Left colon (tissue), 2 donors: ENCODE measurements at places on chromosomes 12 and 14.
A peak's percentile ranks its signal among the peaks of the same experiment; 100 is the strongest.

GRCh38 chr12:104182144-104182543 lies 33.4 kb upstream of the TXNRD1 start:
- peak; percentile 26 for DNase-seq

DNA sequence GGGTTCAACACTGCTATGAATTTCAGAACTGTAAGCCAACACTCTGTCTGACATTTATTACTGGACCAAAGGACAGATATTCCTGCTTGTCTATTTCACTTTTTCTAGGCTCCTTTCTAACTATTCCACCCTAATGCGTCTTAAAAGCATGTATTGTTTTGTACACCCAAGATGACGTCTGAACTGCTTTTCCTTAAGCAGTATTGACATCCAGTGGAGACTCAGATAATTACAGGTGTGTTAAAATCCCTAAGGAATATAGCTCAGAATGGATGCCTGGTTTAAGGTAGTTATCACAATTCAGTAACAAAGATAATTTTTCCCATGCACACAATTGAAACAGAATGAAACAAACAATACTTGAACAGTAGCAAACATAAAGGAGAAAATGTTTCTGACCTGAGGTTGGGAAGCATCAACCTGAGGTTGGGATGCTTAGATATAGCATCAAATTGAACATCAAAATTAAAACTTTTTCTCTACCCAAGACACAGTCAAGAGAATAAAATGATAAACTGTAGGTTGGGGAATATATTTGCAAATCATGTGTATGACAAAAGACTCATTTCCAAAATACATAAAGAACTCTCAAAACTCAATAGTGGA lies 93.7 kb upstream of the PTPRR start:
- DNase-seq = no peak

DNA sequence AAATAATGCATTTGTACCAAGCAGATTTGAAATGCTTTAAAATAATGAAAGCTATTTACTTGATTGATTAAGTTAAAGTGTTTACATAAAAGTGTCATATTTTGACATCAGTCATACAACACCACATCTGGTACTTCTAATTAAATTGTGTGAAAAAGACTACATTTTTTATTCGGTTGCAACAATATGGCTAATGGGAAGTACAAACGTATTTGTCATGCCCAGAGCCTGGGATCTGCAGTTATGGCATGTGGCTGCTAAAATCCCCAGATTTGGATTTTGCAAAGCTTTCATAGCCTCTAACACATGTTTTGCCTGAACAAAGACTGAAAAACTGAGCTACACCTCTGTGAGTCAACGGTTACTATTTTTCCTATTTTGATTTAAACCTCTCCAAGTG lies 66.6 kb downstream of the LLPH start:
- no peak for DNase-seq

GRCh38 chr12:87376722-87377121 lies 652.5 kb downstream of the C12orf50 start:
- no peak for DNase-seq

DNA sequence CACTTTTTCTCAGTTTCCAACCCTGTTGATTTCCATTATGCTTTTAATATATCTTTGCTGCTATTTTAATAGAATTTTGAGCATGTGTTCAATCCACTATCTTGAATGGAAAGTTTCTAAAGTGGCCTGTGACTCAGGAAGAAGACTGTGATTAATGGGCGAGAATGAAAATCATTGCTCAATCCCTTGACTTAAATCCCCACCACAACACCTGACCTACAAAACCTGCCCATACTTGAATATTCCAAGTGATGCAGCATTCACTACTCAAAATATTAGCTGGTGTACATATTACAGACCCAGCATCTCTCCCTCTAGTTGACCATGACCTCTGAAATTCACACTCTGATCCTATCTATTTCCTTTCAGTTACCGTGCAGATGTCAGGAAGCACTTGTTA lies 1.3 kb upstream of the OAS3 start:
- DNase-seq = no peak
